ENCODE measurements at places on chromosomes 2 and 18.

- DNase-seq, result no peak
These were observed 72.7 kb upstream of the PPP1CB start for GRCh38 chr2:28678944-28679343.

DNA sequence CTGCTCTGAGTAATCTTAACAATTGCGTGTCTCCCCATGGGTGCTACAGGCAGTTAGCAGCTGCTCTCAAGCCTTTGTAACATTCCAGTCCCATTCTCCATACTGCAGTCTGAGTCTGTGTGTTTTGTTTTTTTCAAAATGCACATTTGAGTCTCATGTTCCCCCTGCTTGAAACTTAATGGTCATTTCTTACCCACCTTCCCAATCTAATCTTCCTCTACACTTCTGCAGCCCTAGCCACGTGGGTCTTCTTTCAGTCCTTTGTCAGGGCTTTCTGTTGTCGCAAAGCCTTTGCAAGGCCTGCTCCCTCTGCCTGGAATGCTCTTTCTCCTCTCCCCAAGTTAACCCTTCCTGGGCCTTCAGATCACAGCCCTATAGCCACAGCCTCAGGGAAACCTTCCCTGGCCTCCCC lies 24.5 kb downstream of the ELAC1 start:
- no peak for DNase-seq

DNA sequence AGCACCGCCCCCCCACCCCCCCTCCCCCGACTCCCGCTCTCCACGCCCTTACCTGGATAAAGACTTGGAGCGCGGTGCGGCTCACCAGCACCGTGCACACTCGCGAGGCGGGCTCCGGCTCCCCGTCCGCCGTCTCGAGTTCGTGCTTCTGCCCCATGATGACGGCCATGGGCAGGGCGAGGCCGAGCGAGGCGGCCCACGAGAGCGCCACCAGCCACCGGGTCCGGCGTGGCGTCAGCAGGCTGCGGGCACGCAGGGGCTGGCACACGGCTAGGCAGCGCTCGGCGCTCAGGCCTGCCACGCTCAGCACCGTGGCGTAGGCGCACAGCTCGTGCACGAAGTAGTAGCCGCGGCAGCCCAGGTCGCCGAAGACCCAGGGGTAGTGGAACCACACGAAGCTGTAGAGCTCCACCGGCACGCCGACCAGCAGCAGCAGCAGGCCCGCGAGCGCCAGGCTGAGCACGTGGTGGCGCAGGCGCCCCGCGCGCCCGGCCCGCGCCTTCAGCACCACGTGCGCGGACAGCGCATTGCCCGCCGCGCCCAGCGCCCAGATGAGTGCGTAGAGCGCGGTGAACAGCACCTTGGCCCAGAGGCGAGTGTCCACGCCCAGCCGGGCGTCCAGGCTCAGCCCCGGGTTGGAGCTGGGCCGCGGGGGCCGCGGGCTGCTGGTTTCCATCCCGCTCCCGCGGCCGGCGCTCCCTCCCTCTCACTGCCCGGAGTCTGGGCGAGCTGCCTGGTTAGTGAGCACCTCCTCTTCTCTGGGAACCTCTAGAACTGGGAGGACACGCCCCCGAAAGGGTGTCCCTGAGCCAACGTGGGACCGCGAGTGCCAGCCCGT lies at the start of gene NTSR2:
TSS of gene NTSR2 (minus strand) at position 742 of the 838 bp plus-strand sequence. CDS start at position 676, 66 bp downstream.
- no peak for DNase-seq

DNA sequence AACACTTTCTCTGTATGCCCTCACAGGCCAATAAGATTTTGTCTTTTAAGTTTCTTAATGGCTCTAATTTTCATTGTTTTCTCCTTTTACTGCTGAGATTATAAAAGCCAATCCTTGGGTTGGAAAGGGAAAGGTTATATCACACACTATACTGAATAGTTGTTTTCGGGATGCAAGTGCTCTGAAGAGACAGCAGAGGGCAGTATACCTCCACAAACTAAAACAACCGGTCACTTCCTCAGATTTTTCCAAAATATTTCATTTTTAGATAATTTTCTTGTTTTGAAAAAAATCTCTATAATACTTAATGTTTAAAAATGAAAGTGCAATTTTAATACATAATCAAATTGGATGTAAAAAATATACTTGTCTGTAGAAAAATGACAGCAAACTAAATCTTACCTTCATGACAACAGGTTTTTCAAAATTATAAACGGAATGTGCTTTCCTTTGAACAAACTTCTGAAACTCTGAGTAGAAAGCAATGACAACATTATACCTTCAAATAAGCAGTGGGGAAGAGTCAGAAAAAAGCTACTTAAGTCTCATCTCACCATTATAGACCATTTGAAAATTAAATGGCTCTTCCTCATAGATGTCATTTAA lies 82.7 kb downstream of the ORC4 start:
- DNase-seq, result no peak

DNA sequence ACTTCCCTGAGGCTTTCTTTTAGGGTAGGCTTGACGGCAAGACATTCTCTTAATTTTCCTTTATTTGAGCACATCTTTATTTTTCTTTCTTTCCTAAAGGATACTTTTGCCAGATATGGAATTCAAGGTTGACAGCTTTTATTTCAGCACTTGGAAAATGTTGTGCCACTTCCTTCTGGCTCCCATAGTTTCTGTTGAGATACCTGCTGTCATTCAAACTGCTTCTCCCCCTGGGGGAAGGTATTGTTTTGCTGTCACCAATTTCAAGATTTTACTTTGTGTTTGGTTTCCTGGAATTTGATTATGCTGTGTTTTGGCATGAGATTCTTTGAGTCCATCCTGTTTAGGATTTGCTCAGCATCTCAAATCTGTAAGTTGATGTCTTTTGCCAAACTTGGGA lies 39.1 kb upstream of the TWIST2 start:
- DNase-seq, result no peak

DNA sequence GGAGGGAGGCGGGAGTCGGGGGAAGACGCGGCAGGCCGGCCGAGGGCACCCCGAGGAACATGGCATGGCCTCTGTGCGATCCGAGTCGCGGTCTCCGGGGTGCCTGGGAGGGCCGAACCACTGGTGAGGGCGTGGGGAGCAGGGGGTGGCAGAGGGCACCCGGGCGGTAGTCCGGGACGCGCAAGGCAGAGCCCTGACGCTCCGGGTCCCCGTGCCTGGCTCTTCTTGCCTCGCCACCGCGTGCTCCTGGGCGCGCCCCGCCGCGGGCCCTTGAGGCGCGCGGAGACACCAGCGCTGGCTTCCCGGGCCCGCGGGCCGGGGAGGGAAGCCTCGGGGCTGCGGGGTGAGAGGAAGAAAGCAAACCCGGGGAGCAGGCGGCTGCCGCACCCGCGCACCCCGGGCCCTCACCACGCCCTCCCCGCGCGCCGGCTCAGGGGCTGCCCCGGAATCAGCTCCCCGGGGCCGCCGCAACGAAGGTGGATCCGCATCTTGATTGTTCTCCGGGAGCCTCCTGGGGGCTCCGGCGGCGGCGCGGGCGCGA lies 4.3 kb downstream of the SOX11 start:
- no peak for DNase-seq

DNA sequence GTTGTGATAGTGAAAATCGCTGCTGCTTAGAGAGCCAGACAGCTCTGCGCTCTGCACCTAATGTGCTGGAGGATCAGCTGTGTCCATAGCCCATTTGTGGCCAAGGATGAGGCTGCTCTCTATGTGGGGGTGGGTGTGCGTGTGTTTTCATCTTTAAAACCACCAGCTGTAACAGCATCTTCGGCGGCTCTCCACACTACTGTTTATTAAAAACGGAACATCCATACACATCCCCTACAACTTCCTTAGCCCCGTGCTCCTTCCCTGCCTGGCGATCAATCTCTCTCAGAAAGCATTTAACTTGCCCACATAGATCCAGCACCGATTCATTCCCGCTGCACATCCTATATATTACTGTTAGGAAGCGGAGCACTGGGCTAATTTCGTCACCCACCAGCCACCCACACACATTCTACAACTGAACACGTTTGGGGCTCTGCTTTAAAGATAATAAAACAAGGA lies 1.6 kb downstream of the CELF4 start:
- DNase-seq, result no peak

DNA sequence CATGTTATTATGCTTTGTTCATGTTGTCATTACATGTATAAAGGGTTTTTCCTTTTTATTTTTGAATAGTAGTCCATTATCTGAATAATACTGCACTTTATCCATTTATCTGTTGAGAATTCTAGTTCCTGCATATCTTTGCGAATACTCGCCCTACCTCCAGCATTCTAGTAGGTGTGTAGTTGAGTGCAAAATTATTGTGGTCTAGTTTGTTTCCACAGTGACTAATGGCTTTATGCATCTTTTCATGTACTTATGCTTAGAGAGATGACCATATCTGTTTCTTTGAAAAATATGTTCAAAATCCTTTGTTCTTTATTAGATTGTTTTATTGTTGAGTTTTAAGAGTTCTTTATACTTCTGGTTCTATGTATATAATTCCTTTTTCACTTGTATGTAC lies 48.8 kb downstream of the EIF5B start:
- DNase-seq, result no peak

DNA sequence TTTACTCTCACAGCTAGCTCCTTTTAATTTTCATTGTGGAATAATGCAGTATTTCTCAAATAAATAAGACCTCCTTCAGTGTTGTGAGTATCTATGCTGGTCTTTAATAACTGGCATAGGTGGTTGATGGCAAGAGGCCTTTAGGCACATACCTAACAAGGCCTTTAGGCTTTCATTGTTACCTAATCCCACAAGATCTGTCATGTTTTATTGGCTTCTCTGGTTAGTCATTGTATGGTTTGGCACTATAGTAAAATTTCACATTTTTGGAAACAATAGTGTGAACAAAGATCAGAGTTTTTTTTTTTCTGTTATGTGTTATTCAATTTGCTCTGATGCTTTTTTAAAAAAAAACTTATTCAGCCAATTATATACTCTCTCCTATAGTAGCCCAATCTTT lies 89.8 kb upstream of the NEUROD1 start:
- DNase-seq, result no peak

GRCh38 chr18:76658627-76659026 lies 163.6 kb upstream of the ZNF516 start:
- no peak for DNase-seq

GRCh38 chr2:85255456-85255812 lies 72.4 kb downstream of the TGOLN2 start:
- no peak for DNase-seq

DNA sequence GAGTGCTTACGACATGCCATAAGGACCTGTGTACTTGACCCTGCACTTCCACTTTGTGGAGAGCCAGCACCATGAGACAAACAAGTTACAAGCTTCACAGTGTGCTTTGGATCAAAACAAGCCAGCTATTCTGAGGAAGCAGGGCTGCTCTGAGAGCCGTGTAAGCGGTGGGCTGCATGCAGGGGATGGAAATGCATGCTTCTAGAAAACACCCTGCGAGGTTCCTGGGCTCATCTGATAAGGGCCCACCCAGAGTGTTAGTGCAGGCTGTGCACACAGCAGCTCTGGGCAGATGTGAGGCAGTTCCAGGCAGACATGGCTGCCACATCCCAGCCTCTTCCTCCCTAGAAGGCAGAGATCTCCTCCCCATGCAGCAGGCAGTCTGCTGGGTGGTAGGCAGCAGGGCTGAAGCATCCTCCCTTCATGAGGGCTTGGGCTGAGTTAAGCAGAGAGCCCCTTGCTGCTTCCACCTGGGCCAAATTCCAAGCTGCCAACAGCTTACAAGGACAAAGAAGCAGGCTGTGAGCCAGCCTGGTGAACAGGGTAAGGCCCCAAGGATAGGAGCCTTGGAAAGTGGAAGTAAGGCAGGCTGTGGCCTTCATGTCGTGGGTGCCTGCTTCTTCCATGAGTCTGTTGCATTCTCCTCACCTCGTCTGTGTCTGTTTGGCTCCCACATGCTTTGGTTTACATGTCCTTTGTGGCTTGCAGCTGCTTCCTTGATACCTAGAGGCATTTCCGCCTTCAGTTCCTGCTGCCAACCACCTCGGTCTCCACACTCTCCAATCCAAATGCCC lies 7.7 kb downstream of the PSD4 start:
- no peak for DNase-seq

- no peak for DNase-seq
These were observed 18.8 kb upstream of the FN1 start for GRCh38 chr2:215454519-215455246.

GRCh38 chr2:10343191-10343590 lies 40.5 kb downstream of the HPCAL1 start:
- no peak for DNase-seq

GRCh38 chr18:49547701-49548100 lies 14.2 kb upstream of the LIPG start:
- DNase-seq, result no peak

- no peak for DNase-seq
These were observed 136.4 kb downstream of the LRRC30 start for GRCh38 chr18:7367336-7367735.

- DNase-seq, result no peak
These were observed 102.2 kb upstream of the CCDC150 start for GRCh38 chr2:196537311-196537710.

GRCh38 chr18:68555879-68556301 lies 159.0 kb downstream of the TMX3 start:
- no peak for DNase-seq

DNA sequence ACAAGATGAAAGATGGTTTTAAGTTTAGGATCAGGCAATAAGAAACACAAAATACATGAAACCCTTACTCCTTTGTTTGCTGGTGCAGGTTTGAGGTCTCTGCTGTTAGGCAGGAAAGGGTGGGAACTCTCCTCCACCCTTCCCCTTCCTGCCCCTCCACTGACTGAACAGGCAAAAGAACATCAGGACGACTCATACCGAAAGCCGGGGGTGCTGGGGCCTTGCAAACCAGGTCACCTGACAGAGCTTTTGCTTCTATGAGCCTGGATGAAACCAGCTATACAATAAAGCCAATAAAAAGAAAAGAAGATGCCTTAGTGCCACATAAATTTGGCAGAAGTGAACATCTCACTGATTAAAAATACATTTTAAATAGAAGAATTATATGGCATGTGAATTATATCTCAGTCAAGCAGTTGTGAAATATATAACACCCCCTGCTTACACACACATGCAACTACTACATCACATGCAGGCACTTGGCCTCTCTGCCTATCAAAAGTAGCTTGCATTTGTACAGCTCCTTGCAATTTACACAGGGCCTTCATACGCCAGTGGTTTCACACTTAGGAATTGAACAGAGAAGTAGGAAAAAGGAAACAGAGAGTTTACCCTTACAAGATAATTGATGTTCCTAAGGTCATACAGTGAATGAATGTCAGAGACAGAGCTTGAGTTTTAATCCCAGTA lies 215.1 kb upstream of the TRIB2 start:
- DNase-seq, result no peak

GRCh38 chr2:188524519-188525113 lies 232.9 kb downstream of the GULP1 start:
- no peak for DNase-seq

DNA sequence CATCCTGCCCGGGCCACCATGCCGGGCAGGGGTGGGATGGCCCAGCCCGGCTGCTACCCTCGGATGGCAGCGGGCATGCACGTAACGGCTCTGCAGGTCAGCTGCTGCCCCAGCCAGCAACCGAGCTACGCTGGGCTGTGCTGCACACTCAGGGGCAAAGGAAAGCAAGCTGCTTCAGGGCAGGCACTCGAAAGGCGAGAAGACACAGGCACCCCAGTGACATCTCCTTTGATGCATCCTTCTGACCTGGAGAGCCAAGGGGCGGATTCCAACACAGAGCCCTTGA lies 8.8 kb downstream of the HDAC4 start:
- DNase-seq, result no peak

GRCh38 chr18:70414315-70414900 lies 125.6 kb downstream of the SOCS6 start:
- DNase-seq, result no peak

GRCh38 chr18:79384151-79384807 lies 11.5 kb upstream of the NFATC1 start:
- DNase-seq, result no peak

All from brain pericyte (primary cell).